ENCODE measurements at places on chromosomes 7 and 10. TPM values are rescaled to one million over a fixed set of nuclear protein-coding genes. Genes with fewer than 3 reads are reported as not detected.

The IDI2 gene
- total RNA-seq: not detected

GRCh38 chr7:106064316-106064715, 47.8 kb downstream of the SYPL1 start:
- no peak for DNase-seq

DNA sequence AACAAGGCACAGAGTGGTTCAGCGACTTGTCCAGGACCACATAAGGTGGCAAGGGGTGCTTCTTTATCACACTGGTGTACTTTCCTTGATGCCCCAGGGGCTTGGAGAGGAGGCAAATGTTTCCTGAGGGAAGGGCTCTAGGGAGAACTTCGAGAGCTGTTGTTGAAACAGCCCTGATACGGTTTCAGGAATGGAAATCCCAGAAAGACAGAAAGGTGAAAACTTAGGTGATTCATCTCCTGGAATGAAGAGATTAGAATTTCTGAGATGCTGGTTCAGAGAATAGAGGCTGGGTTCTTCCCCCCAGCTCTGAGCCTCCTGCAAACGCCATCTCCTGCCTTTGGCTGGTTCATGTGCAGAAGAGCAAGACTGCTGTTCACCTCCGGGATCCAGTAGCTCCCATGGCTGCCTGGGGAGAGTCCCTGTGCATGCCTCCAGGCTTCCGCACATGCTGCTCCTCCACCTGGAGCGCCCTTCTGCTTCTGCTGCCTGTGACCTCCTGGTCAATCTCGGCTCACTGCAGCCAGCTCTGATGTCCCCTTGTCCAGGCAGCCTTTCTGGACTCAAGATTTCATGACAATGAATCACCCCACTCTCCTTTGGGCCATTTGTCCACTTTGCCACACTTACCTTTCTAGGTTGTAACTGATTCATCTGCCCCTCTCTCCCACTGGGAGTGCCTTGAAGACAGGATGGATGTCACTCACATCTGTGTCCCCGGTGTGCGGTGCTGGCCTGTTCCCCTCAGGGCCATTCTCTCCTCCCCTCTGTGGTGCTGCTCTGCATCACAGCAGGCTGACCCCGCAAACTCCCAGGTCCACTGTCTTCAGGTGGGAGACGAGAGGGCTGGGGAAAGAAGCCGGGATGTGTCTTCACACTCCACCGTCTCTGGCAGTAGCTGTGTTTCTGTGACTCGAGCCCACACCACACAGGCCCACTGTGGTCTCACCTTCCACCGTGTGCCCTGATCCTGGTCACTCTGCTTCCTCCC, 3.6 kb upstream of the CDH23 start:
- DNase-seq: no peak

The PPP1R17 gene
- not detected for total RNA-seq
